Activated CD4-positive, alpha-beta T cell treated with anti-CD3 and anti-CD28 coated beads for 48 hours (primary cell): ENCODE measurements at places on chromosomes 2 and 18.

- peak; percentile 48 for DNase-seq
Observed at GRCh38 chr2:101012706-101013181, 10.7 kb downstream of the RPL31 start.

DNA sequence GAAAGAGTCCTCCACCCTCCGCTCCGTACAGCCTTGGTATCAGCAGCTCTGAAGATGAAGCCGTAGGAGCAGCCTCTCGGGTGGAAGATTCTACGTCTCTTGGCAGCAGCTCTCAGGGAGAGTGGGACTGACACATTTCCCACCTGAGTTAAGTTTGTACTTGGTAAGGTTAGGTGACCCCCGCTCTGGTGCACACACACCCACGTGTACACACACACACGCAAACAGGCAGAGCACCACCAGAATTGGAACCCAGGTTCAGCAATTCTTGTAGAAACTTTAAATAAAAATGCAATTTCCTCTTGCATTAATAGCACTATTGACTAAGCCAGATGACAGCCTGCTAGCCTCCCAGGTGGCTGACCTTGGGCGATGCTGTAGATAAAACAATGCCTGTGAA lies 111.5 kb downstream of the MBP start:
- no peak for DNase-seq

- no peak for DNase-seq
Observed at GRCh38 chr2:240525802-240526201, 32.0 kb downstream of the ANKMY1 start.

DNA sequence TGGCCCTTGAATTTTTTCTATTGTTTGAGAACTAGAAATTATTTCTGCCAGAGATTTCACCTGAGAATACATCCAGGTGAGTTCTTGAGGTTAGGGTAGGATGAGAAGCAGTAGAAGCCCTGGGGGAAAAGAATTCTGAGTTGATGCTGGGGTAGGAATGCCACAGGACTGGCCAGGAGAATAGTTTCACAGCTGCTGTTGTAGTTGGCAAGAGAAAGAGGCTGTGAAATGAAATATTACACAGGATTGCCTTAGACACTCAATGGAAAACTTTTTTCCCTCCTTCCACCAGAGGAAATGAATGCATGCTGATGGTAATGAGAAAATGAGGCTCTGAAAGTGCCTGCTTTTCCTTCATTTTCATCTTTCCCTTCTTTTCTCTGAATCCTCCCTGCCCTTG lies 54.6 kb downstream of the PRKCE start:
- no peak for DNase-seq

- DNase-seq, result no peak
Observed at GRCh38 chr2:118811514-118812115, 35.8 kb downstream of the EN1 start.

- DNase-seq, result no peak
Observed at GRCh38 chr18:13796515-13796914, 27.4 kb upstream of the MC5R start.

- DNase-seq, result no peak
Observed at GRCh38 chr18:902229-902628, 2.4 kb upstream of the ADCYAP1 start.

DNA sequence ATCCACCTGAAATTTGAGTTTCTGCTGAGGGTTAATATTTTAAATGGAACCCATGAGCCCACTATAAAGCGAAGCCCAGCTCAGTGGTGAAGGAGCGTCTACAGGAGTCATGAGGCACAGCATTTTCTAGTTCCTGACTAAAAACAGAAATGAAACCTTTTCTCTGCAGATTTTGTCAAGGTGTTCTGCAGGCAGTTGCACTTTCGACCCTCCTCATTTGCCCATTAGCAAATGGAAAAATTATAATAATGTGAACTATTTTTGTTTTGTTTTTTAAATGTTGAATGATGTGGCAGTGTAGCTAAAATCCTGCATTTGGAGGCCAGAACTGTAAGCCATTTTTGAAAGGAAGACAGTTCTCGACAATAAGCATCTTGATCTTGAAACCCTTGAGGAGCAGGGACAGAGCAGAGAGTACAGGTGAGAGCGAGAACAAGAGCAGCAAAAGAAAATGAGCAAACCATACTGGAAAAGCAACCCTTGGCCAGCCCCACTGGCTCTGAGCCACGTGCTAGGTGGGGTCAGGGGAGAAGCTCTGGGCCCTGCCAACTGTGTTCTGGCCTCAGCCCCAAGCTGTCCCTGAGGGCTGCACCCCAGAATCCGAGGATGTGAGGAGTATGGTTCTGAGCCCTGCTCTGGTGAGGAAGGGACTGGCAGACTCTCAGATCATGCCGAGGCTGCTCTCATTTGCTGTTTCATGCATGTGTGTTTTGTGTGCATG lies 26.4 kb upstream of the COPS8 start:
- peak; percentile 21 for DNase-seq

GRCh38 chr18:650428-650858 lies 7.0 kb upstream of the TYMS start:
- peak; percentile 27 for DNase-seq

DNA sequence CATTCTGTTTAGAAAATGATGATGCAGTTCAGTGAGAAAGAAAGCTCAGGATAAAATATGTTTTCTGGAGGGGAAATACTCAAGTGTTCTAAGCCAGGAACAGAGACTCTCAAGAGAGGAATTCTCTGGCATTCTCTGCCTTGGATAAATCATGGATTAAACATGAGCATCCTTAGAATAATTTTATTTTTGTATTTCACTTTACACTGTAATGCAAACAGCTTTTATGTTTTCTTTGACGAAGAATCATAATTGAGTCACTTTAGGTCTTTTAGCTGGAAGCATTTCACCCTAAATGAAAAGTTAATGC lies 11.1 kb downstream of the GDF7 start:
- DNase-seq, result no peak

DNA sequence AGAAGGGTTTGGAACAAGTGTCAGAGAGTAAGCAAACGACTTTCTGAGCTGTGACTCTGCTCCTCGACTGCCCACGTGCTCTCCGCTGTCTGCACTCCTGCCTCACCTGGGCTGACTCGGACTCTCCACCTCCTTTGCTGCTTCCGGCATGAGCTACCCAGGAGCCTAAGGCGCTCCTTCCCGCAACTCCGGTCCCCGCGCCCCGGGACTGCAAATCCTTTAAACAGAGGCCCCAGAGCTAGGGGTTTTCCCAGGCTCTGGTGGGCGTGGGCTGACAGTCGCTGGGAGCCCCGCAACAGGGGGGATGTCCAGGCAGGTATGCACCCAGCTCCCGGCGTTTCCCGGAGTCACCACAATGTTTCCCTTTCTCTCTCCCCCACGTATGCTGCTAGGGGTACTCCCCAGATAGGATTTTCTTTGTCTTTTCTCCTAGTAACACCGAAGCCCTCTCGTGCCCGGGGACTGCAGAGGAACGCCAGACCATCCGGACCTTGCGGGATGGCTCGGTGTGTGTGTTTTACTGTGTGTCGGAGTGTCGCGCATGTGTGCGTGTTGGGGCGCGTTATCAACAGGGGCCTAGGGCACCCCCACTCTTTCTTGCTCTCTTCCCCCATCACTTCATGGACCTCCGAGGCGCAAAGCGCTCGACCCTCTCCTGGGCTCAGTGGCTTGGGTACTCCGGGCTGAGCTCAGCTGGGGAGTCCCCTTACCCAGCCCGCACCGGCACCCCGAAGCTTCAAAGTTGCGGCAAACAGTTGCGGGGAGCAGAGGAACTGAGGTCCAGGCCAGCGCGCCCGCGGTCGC lies 691 bp upstream of the THSD7B start:
- DNase-seq, result no peak

DNA sequence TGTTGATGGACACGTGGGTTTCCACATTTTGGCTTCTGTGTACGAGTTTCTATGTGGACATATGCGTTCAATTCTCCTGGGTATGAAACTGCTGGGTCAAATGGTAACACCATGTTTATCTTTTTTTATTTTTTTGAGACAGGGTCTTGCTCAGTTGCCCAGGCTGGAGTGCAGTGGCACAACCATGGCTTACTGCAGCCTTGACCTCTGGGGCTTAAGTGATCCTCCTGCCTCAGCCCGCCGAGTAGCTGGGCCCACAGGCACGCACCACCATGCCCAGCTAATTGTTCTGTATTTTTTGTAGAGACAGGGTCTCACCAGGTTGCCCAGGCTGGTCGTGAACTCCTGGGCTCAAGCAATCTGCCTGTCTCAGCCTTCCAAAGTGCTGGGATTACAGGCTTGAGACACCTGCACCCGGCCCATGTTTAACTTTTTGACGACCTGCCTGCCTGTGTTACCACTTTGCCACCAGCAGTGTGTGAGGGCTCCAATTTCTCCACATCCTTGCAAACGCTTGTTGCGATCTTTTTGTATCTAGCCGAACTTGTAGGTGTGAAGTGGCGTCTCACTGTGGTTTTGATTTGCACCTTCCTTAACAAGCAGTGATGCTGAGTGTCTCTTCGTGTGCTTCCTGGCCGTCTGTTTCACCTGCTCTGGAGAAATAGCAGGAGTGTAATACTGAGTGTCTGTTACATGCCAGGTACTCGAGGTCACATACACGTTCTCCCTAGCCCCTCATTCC lies 6.9 kb downstream of the HSBP1L1 start:
- DNase-seq, result no peak

DNA sequence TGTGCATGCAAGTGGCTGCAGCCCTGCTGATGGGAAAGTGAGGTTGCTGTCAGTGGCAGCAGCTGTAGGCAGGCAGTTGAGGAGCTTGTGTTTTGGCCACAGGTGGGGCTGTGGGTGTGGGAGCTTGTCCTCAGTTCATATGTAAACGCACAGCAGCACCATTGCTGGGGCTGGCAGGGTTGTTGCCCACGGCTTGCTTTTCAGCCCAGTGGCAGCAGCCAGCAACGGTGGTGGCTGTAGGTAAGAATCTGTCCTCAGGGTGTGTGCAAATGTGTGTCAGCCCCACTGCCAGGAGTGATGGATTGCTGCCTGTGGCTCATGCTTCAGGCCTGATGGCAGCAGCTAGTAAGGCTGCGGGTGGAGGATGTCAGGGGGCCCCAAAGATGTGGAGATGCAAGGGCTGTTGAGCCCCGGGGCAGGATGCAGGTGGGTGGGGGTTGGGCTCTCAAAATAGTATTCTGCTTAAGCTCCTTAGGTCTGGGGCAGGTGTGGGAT lies 141.3 kb upstream of the THUMPD2 start:
- DNase-seq, result peak; percentile 20

GRCh38 chr2:158795195-158795924 lies at the start of gene DAPL1:
Gene DAPL1 (plus strand): TSS chr2:158795317. CDS start chr2:158795373, 56 bp downstream.
- no peak for DNase-seq

DNA sequence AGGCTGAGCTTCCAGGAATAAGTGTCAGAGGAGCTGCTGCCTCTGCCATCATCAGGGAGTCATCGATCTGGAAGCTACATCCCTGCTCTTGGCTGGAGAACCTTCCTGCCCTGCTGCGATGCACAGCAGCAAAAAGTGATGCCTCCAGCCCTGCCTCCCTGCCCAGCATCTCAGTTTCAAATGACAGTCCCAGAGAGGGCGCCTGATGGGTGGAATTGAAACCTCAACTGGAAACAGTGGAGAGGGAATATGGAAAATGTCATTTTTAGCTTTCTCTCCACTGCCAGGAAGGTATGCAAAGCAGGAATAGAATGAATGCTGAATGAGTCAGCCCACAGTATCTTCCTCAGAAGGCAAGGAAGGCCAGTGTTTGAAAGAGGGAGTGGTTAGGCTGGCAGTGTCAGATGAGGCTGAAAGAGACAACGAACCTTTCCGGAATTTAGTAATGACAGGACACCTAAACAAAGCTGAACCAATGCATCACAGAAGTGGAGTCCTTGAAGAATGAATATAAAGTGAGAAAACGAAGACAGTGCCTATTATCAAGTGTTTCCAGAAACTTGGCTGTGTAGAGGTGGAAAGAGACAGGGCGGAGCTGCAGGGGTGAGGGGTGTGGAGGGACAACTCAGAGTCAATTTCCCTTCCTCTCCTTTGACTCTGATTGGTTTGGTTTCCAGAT lies 153.9 kb upstream of the NDUFV2 start:
- DNase-seq, result no peak

DNA sequence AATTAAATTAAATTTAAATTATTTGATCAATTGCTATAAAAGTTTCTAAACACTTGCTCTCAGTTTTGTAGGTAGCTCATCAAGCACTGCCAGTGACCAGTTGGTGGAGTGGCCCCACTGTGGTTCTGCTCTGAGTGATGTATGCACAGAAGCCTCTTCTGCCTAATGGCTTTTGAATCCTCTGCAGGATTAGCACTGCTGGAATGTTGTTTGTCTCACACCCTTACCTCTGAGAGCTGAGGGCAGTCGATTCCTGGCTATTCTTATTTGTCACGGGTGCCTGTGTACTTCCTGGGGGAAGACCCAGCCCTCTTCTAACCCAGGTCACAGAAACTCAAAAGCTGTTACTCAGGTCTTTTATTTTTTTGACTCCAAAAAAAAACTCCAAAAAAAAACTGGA lies 9.5 kb downstream of the CAPN14 start:
- DNase-seq, result no peak

DNA sequence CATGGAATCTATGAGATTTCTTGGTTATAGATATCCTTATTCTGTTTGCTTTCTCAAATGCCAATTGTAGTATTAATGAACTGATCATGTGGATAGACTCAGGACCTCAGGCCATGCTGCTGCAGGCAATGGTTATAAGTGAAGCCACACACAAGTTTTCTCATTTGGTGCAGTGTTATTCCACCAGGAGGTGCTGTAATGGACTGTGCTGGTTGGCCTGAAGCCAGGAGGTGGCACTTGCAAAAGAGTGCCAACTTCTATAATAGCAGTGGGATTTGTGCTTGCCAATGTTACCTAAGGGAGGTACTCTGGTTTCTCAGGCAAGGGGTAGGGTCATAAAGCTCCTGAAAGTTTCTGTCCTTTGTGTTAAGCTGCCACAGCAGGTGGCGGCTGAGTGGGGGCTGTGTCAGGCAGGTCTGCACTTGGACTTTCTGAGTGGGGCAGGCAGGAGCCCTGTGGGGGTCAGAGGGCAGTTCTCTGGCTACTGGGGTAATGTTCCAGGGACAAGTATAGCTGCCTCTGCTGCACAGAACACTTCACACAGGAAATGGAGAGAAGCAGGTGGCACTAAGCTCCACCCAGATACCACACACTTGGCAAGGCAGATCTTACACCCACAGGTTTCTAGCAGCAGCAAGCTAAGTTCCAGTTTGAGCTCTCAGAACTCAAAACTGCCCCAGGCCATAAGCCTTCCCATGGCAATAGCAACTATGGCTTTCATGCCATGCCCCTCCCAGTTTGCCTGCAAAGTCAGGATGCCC lies 352.6 kb upstream of the CWC22 start:
- peak; percentile 3 for DNase-seq

DNA sequence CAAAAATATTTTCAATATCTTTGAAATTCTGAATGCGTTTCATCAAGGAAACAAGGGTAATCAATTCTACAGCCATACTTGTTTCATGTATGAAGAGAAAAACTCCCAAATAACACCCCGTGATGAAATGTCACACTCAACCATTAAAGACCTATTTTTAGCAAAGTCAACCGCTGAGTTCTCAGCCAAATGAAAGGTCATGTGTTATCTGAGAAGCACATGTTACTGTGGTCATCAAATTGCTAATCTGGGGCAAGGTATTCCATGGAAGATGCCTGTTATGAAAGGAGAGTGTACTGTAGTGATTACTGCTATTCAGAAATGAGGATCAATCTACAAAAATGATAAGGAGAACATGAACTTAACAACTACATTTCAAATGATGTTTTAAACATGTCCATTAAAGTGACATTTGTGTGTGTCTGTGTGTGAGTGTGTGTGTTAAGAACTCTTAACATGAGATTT lies 126.7 kb downstream of the BCL2 start:
- no peak for DNase-seq
